ENCODE measurements at places on chromosomes 5 and 9.

DNA sequence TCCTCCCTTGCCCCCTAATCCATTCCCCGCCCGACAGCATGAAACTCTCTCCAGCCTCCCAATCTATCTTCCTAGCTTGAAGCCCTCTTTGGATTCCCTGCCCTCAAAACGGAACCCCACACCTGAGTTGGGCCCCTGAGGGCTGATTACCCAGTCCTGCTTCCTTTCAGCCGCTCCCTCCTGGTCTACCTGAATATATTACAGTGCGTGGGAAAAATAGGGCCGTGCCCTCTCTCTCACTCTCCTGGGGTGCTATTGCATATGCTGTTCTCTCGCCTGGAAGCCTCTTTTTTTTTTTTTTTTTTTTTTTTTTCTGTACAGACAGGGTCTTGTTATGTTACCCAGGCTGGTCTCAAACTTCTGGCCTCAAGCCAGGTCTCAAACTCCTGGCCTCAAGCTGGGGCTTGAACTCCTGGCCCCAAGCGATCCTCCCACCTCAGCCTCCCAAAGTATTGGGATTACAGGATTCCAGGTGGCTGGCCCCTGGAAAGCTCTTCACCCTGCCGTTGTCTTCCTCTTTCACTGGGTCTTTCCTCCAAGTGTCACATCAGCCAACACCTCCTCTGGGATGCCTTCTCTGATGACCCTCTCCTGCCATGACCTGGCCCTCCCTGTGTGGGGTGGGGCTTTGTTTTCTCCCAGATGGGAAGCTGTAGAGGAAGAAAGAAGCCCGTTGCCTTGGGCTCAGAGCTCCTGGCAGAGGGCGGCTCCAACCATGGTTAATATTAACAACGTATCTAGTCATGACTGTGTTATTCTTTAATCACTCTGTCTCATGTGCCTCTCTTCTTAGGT, 8.2 kb downstream of the DNM1 start:
- no peak for DNase-seq

DNA sequence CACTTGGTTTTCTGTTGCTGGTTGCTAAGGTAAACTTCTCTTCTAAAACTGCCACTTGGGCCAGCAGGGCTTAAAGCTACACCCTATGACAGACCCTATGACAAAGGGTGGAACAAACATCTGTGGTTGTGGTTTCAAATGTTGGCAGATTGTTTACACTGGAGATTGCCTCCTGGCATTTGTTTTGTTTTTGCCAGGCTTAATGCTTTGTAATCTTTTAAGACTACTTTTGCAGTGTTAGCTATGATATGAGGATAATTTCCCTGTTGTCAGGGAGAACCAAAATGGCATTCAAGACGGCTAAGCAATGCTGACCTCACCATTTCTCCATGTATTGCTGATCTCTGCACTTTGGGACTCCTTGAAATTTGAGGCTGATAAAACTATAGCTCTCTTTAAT, 50.3 kb downstream of the MAMDC2 start:
- no peak for DNase-seq

DNA sequence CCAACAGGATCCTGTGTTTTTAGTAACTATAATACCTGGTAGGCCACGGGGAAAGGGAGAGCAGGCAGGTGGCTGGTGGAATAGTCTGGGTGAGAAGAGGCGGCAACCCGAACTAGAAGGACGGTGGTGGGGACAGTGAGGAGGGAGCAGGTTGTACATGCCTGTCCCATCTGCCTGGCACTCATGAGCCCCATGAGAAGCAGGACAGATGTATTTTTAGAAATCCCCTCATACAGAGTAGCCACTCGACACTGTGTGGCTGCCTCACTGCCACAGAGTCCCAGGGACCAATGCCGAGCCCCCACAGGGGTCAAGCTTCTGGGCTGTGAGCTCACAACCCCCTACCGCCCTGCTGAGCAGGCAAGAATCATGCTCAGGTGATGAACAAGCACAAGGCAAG, 136.6 kb downstream of the SEC61B start:
- no peak for DNase-seq

GRCh38 chr5:170540271-170540670, 36.5 kb downstream of the KCNIP1 start:
- DNase-seq: no peak

- no peak for DNase-seq
Measured at GRCh38 chr5:165305596-165305995, 1800.2 kb downstream of the MAT2B start.

DNA sequence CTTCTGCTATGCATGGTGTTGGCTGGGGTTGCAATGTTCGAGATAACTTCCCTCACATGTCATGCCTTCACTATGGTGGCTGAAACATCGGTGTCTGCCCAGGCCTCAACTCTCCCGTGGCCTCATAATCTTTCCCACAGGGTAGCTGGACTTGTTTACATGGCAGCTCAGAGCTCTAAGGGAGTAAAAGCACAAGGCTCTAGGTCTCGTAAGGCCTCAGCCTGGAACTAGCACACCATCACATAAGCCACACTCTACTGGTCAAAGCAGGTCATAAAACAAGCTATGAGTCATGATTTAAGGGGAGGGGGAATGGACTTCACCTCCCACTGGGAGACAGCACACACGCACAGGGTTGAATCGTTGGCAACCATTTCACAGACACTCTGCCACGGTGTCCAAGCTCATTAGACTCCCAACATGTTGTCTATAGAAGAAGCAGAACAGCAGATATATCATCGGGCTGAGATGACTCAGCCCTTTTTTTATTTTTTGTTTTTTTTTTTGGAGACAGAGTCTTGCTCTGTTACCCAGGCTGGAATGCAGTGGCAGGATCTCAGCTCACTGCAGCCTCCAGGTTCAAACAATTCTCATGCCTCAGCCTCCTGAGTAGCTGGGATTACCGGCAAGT, 66.8 kb upstream of the IL17B start:
- no peak for DNase-seq

DNA sequence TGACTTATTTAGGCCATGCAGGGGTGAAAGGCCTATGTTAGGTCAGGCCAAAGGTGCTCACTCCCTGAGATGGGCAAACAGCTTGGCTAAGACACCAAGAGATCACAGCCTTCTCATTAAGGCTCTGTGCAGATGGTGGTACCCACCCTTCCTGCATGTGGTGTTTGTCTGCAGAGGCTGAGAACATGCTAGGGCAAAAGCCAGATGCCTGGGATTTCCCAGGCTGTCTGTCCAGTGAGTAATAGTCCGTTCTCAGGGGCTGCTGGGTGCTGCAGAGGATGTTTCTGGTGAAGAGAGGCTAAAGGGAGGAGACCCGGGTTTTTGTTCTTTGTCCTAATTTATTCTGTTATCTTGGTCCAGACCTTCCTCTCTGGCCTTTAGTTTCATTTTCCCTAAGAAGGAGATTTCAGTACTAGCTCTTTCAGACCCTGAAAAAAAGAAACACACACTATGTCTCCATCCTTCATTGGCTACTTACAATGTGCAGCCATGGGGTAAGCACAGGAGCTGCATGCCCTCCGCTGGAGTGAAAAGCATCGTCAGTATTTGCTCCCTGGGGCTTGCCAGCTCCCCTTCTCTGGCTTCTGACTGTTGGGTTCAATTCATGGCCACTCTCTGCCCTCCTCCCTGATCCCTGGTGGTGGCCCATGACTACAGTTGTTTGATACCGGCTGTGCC, 23.4 kb upstream of the GLRA1 start:
- no peak for DNase-seq

DNA sequence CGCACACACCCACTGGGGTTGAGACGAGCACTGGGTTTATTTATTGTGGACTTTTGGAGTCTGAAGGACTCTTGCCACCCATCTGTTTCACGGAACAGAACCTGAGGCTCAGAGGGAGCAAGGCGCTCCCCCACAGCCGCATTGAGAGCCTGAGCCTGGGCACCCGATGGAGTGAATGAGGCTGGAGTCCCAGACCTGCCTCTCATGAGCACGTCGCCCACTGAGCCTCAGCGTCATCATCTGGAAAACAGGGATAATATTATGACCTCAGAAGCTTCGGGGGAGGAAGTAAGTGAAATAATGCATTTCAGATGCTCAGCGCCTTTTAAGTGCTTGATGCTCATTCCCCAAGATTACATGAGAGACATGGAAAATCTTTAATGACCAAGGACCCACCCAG, 5.5 kb downstream of the NEK6 start:
- no peak for DNase-seq

- DNase-seq: no peak
Measured at GRCh38 chr5:88951457-88951856, 68.5 kb upstream of the MEF2C start.

- no peak for DNase-seq
Measured at GRCh38 chr9:97382099-97382718, 29.7 kb upstream of the TDRD7 start.

DNA sequence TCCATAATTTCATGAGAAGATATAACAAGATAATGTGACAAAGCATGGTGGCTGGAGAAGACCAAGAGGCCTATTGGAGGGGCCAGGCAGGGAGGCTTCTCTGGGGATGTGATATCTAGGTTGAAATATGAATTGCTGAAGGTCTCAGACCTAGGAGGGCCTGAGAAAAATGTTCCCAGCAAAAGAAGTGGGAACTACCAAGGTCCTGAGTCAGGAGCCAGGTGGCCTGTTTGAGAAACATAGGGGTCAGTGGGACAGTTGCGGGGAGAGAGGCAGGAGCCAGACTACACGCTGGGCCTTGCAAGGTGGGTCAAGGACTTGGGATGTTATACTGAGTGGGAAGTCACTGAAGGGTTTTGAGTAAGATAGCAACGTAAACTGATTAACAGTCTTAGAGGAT, 216.1 kb downstream of the CFAP90 start:
- DNase-seq: no peak

- DNase-seq: no peak
Measured at GRCh38 chr5:117263231-117263630, 688.6 kb upstream of the SEMA6A start.

- no peak for DNase-seq
Measured at GRCh38 chr5:23840083-23840482, 332.7 kb downstream of the PRDM9 start.

GRCh38 chr5:18605186-18605585, 970.9 kb downstream of the TAF11L14 start:
- DNase-seq: no peak

GRCh38 chr9:89077519-89077918, 86.3 kb downstream of the S1PR3 start:
- no peak for DNase-seq

- no peak for DNase-seq
Measured at GRCh38 chr9:124368692-124369091, 46.5 kb downstream of the PSMB7 start.

- DNase-seq: no peak
Measured at GRCh38 chr5:112186401-112186990, 232.6 kb downstream of the EPB41L4A start.

DNA sequence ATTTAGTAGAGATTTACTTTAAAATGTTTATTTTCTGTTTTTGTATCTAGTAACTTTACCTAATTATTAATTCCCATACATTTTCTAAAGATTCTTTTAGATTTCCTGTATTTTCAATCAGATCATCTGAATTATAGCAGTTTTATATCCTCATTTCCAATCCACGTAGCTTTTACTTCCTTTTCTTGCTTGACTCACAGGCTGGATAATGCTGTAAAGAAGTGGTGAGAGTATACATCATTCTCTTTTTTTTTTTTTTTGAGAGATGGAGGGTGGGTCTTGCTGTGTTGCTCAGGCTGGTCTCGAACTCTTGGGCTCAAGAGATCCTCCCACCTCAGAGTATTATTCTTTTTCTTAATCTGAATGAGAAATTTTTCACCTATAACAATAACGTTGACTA, 11.2 kb upstream of the SETX start:
- no peak for DNase-seq

DNA sequence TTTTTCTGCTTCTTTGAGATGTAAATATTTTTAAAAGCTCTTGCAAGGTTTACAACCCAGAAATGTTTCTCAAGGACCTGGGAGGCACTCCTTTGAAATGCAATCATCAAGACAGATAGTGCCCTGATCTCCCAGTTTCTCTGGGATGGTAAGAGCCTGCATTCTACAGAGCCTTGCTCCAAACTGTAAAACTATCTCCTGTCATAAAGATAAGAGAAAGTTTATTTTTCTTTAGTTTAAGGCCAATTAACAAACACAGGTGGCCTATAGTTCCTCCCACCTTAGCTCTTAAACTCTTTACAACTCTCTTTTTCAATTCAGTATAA, 1231.1 kb upstream of the NUDT12 start:
- no peak for DNase-seq

DNA sequence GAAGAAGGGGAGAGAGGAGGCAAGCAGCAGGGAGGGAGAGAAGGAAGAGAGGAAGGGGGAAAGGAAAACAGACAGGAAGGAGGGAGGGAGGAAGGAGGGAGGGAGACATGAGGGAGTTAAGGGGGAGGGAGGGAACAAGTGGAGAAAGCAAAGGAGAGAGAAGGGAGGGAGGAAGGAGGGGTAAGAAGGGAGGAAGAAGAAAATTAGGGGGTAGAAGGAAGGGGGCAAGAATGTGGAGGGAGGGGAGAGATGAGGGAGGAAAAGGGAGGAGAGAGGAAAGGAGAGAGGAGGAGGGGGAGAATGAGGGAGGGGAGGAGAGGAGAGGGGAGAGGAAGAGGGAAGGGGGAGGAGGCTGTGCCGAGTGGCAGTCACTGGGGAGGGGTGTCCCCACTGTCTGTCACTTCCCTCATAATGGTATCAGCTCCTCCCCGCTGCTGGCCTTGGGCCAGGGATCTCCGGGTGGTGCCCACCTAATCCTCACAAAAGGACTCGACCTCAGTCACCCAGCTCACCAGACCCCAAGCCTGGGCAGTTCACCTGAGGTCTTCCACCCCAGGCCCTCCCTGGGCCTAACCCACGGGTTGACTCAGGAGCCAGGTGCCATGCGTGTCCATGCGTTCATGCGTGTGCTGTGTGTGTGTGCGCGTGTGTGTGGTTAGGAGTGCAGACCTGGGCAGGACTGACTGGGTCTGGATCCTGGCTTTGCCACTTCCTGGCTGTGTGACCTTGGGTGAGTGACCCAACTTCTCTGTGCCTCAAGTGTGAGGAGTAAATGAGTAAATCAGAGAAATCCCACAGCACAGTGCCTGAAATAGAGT, 18.1 kb downstream of the C9orf50 start:
- no peak for DNase-seq

GRCh38 chr5:76388791-76389512, 14.1 kb upstream of the IQGAP2 start:
- no peak for DNase-seq

DNA sequence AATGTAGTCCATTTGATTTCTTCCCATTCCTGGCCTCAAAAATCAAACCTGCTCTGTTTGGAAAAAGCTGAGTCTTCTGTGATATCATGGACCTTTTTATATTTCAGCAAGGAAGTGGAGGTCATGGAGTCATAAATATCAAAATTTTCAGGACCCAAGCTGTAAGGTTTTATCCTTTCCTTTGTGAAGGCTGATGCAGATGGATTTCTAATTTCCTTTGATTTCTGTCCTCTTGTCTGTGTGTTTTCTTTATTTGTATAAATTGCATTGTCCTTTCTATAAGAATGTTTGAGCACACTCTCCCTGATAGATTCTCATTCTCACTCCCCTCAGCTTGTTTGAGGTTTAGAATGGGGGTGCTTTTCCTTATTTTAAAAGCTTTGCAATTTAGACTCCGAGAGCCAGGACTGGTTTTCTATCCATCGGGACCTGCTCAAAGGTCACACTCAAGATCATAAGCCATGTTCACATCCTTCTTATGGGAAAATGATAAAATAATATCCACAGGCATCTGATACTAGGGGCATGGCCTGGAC, 127.4 kb upstream of the TMEM161B start:
- no peak for DNase-seq

- DNase-seq: no peak
Measured at GRCh38 chr5:57635146-57635777, 152.7 kb upstream of the ACTBL2 start.

Data from left forelimb (tissue), 1 donor.